ENCODE measurements at places on chromosomes 2 and 18.

DNA sequence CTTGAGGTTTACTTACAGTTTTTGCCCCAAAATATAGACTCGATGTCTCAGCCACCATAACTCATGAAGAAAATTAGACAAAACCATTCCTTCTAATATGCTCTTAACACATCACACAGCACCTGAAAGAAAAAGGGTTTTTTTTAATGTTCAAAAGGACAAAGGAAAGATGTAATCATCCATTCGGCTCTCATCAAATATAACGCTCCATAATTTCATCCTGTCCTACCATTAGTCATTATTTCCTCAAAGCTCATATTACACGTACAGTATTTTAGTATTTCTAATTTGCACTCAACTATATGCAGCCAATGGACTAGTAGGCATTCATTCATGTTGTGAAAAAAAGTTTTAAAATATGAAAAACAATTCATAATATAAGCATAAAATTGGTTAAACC, 24.8 kb downstream of the ESCO1 start:
- no peak for DNase-seq

GRCh38 chr2:236575510-236575909, 5.9 kb downstream of the ACKR3 start:
- DNase-seq, result no peak

- DNase-seq, result no peak
These were observed 112.1 kb upstream of the SIX2 start for GRCh38 chr2:45121236-45121927.

DNA sequence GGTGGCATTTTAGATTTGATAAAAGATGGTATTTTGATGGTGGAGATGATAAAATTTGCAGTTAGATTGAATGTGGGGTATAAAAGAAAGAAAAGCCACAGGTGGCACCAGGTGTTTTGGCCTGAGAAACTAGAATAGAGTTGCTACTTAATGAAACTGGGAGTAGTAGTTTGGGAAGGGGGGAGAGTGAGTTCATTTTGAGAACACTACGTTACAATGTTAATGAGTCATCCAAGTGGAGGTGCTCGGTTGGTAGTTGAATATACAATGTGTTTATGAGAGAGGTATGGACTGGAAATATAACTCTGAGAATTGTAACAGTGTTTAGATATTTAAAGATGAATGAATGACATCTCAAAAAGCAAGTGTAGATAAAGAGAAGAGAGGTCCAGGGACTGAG, 26.4 kb downstream of the EPG5 start:
- no peak for DNase-seq

DNA sequence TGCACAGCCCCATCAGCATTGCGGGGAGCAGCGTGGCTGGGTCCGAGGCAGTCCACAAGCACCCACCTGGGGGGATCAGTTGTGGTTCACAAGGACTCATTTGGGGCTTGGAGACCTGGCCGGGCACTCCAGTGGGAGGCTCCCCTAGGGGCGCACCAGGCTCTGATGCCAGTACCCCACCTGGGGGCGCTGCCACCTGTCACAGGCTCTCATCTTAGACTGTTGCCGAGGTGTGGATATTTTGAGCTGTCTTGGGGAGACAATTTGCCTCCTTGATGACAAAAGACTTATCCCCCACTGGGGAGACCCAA, 3.0 kb downstream of the ADRA2B start:
- no peak for DNase-seq

DNA sequence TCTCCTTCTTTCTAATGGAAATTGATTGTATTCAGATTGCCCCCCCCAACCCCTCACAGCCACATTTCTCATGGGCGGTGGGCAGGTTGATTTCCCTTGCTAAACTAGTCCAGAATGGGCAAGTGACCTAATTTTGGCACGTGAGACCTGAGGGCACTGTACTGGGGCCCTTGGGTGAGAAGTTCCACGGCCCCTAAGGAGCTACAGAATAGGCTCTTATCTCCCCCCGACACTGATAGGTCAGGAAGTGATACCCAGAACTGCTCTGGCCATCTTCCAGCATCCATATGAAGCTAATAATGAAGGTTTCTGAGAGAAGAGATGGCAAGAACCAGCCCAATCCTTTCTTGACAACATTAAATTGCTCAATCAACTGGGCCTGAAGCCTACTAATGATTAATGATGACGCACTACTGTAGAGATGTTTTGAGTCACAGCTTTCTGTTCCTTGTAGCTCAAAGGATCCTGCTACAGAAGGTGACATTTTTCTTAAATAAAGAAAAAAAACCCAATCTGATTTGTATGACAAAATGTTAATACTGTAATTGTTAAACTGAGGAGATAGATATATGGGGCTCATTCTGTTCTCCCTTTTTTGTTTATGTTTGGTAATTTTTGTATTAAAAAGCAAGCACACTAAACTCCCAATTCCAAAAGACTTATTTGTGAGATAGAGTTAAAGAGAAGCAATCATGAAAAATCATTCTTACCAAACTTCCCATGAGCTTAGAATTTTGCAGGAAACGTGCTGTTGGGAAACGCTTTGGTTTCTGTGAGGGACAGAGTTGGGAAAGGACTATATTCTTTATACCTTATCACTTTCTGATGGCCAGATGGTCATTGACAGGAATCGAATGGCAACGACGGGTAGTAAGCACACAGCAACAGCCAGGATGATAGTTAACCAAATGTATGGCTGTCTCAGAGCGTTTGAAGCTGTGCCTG, 28.2 kb upstream of the NARS1 start:
- DNase-seq, result no peak

Data from left kidney (tissue), 8 donors.